T-helper 2 cell (primary cell): ENCODE measurements at places on chromosomes 2 and 18.

- no peak for DNase-seq
These were observed 51.0 kb upstream of the KCNG2 start for GRCh38 chr18:79746730-79747129.

- no peak for DNase-seq
These were observed 4.1 kb upstream of the TMEM177 start for GRCh38 chr2:119674711-119675500.

DNA sequence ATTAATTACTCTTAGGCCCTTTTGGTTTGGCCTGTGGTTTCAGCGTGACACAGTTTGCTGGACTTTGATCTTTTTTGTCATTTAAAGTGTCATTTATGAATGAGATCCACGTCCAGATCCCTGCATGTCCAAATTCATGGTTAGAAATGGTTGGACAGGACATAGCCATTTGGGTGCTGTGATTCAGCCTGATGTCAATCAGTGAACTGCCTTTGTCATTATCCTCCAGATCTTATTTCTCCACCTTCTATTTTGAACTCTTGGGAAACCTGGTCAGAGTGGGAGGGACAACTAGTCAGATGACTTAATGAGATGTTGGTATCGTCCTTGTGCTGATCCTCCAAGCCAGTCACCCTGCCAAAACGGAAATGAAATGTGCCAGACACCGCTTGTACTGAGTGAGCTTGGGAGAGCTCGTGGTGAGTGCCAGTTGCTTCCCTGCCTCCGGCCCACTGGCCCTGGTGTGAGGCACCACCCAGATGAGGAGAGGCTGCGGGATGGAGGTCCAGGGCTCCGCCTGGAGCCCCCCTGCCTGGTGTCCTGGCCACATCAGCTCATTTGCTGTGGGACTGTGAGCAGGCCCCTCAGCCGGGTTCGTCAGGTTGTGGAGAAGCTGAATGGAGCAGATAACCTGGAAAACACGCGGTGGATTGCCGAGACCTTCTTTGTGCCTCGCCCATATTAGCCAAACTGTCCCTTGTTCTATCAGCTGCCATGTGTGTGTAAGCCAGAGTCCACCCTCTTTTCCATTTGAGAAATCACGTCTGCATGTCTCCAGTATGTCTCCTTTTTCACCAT is 70.1 kb downstream of the DGKD start:
- DNase-seq = no peak

- DNase-seq = no peak
These were observed 22.6 kb downstream of the MAIP1 start for GRCh38 chr2:199977984-199978415.

GRCh38 chr2:177708660-177709444 is 316.3 kb downstream of the AGPS start:
- no peak for DNase-seq

- no peak for DNase-seq
These were observed 15.1 kb downstream of the COBLL1 start for GRCh38 chr2:164826293-164827243.
